ENCODE measurements at places on chromosomes 5 and 9.

DNA sequence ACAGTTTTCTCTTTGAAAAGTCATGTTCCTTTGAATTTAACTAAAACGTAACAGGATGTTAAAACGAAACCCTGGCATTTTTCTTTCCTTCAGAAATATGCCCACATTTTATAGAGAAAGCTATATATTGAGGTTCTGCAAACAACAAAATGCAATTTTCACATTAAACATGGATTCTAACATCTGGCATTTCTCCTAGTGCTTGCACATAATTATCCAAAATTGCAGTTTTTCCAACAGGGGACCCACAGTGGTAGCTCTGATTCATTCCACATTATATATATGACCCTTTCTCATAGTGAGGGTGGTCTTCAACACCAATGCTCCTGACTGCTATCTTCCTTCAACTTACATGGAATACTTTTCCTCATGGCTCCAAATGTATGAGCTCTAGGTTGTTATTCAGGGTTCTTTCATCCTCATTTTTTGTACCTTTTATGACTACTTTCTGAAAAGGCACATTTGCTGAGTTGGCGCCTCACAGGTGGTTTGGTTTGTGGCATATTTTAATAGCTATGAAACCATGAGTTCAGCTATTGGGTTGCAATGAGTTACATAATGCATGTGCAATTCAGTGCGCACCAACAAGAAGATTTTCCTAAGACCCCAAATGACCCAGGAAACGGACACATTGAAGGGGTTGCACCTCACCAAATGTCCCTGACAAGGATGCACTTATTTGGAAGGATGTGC is 551.7 kb downstream of the RAB3C start:
- DNase-seq = no peak

GRCh38 chr5:5941486-5941885 is 436.9 kb downstream of the MED10 start:
- DNase-seq = no peak

DNA sequence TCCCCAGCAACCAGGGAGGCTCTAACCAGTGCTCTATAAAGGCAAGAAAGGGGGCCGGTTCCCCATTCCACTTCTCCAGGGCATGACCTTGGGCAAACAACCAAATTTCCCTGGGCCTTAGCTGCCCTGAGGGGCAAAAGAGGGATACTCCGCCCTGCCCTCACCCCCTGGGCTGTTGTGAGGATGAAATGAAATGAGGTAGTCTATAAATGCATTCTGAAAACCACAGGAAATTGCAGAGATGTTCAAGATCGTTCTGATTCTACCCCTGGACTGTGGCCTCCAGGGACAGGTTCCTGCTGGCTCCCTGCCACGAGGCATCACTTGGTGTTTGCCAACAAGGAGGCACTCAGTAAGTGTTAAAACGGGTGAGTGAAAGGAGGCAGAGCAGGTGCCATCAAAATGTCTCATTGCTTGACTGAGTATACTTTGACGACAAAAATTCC is 5.7 kb downstream of the RAPGEF1 start:
- DNase-seq = no peak

DNA sequence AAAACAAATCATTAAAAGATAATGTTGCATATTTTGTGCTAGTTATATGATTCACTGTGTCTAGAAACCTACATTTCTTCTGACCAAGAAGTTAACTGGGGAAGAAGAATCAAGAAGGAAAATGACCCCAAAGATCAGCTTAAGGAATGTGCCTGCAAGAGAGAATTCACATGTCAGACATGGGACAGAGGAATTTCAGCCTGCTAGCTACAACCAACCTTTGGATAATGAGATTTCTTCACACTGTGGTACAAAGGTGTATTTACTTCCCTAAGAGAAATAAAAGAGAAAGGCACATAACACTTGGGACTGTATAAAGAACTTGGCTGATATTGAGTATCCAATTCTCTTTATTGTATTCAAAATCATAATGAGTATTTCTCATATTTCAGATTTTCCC is 39.6 kb upstream of the ELL2 start:
- no peak for DNase-seq

DNA sequence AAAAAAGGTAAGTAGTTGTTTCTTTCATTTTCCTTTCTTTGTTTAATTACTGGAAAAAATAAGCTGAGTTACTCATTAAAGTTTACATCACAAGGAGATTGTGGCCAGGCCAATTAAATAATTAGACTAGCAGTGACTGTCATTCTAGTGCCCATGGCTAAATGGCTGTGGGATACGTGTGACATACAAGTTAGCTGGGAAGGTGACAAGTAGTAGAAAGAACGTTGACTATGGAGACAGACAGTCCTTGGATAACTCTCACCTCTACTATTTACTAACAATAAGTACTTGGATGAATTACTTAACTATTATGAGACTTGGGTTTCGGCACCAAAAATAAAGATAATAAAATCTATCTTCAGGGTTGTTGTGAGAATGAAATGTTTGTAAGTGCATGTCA is 7.0 kb upstream of the LOX start:
- DNase-seq = no peak

DNA sequence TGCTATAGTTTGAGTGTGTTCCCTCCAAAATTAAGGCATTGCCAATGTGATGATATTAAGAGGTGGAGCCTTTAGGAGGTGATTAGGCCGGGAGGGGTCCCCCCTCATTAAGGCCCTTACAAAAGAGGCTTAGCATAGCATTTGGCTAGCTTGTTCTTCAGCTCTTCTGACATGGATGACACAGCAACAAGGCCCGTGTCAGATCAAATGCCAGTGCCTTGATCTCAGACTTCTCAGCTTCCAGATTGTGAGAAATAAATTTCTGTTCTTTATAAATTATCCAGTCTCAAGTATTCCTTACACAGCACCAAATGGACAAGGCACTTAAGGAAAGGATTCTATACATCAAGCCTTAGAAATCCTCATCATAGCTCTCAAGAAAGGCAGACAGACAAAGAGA is 31.8 kb downstream of the SLC38A9 start:
- DNase-seq = no peak
